ENCODE measurements at places on chromosomes 6 and 20.

DNA sequence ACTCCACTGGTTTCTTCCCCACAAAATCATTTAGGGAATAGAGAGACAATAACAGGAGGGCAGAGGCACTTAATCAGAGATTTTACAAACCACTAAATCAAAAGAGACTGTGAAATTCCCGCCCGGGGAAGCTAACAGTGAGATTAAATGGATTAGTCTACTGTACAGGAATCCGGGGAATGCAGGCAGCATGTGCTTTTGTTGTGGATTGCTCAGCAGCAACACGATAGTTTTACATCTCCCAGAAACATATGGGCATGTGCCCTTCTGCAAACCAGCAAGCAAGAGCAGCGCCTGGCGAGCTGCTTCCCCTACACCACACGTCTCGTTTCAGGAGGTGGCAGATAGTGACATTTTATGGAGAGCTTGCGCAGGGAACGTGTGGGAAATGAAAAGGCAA, 382.3 kb downstream of the CD83 start:
- no peaks in the 10 kb centered on the region for H3K4me1 ChIP-seq
- no peak for DNase-seq
- H3K27me3 ChIP-seq, result peaks cover 9% of the 10 kb centered on the region
- peaks cover 12% of the 10 kb centered on the region for H3K36me3 ChIP-seq

- peaks cover 83% of the 10 kb centered on the region for H3K4me1 ChIP-seq
- no peaks in the 10 kb centered on the region for H3K36me3 ChIP-seq
- H3K27me3 ChIP-seq, result peaks cover 6% of the 10 kb centered on the region
- H3K27ac ChIP-seq, result no peak overlapping the region
- no peak overlapping the region for H3K4me3 ChIP-seq
Observed at GRCh38 chr6:79071547-79071946, 6.5 kb downstream of the PHIP start.

DNA sequence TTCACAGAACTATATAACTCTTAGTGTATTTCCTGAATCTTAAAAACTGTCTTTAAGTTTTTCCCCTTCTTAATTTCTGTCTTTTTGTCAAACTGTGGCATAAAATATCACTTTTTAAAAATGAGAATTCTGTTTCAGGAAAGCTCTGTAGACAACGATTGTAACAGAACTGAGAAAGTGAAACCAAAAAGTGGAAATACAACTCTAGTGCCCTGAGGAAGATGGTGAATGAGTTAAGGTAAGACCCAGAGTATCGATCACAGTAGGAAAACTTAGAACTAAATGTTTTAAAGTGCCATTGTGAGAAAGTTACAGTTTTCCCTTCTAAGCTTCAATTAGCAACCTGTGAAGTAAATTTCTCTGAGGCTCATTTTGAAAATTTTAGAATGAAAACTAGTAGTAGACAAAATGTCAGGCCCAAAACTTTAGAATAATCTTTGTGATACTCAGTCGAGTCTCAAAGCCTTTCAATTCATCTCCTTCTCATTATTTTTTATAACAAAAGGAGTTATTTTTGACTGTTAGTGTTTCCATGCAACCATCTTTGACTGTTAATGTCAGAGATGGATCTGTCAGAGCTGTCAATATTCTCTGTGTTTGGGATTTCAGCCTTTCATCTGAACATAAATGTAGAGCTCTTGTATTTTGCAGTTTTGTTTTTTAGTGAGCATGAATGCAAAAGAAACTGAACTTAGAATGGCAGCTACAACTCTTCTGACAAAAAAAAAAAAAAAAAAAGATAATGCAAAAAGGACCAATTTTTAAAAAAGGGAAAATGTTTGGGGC, 19.0 kb upstream of the TRDN start:
- DNase-seq, result no peak
- H3K36me3 ChIP-seq, result no peaks in the 10 kb centered on the region
- H3K4me3 ChIP-seq, result peak overlapping the region; percentile 80
- H3K27ac ChIP-seq, result peak overlapping the region; percentile 46

DNA sequence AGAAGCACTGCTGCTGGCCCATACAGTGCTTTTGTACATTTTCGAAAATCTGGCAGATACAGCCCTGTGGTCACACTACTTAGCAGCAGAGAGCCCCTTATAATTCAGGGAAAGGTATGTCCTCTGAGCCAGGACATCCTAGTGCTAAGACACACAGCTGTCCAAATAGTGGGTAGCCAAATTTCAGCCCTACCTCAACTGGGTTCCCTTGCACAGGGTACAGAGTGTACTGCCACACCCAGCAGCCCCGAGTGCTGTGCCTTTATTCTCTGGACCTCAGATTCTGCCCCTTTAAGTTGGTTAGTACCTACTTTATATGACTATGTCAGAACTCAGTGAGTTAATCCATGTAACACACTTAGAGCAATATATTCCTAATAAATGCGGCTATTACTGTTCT, 47.6 kb downstream of the PRPH2 start:
- no peak overlapping the region for H3K27ac ChIP-seq
- no peaks in the 10 kb centered on the region for H3K4me1 ChIP-seq
- H3K27me3 ChIP-seq, result peaks cover 2% of the 10 kb centered on the region
- DNase-seq, result no peak
- no peak overlapping the region for H3K4me3 ChIP-seq

DNA sequence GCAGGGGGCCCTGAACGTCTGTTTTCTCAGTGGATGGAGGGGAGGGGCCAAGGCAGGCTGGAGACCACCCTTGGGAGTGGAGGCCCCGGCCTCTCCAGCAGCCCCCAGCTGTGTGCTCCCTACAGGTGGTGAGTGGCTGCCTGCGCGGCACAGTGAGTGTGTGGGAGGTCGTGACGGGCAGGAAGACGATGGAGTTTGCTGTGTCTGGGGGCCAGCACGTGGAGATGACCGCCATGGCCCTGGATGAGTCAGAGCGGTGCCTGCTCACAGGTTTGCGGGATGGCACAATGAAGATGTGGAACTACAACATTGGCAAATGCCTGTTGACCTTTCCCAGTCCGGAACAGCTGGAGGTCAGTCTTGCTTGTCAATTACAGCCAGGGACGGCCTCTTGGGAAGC, 52.6 kb downstream of the EFCAB8 start:
- no peaks in the 10 kb centered on the region for H3K27me3 ChIP-seq
- peaks cover 6% of the 10 kb centered on the region for H3K36me3 ChIP-seq

DNA sequence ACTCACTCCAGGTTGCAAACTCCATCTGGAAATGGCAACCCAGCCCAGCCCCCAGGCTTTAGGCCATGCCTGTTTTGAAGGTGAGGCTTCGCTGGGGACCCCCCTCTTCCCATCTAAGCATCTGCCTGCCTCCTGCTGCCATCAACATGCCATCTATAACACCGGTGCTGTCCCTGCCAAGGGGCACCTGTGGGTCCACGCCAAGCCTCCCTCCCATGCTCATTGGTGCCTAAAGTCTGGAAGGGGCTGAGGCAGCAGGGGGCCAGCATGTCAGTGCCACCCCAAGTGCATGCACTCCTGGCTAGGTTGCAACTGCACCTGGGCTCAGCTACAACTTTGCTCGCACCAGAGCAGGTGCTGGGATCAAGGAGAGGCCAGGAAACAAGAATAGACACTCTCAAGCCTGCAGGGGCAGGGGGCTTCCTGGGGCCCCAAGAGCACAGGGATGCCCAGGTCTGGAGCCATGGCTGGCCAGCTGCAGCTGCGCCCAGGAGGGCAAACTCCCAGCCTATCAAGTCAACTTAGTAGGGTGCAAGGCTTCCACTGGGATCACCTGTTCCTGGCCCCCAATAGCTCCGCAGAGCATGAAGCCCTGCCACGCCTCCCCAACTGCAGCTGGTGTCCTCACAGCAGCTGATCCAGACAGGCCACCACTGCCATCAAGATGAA, 151.3 kb upstream of the HSF2 start:
- no peaks in the 10 kb centered on the region for H3K4me1 ChIP-seq
- no peak for DNase-seq

DNA sequence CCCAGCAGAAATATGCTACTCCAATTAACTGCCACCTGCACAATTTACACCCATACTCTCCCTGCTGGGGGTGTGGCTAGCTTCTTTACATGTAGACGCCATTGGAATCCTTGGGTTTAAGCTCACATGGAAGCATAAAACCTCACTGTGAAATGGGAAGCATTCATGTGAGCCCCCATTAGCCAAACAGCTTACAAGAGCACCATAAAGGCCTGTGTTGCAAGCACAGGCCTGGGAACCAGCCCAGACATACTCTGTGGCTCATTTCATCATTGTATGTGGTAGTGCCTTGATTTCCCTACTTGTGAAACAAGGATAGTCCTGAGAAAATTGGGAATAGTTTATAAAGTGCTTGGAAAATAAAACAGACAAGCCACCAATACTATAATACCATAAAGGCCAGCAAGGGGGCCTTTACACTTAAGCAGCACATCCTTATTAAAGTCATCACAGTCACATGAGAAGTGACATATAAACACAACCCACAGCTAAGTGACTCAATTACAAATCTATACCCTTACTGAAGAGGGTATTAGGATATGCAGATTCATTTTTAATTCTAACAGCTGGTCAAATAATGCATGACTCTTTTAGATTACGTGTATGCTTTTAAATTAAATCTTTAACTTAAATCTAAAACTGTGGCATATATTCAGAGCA, 6.8 kb downstream of the ADNP start:
- no peak for DNase-seq
- H3K36me3 ChIP-seq, result no peaks in the 10 kb centered on the region
- H3K4me1 ChIP-seq, result peaks cover 96% of the 10 kb centered on the region
- H3K27me3 ChIP-seq, result peaks cover 9% of the 10 kb centered on the region
- H3K27ac ChIP-seq, result no peak overlapping the region
- no peak overlapping the region for H3K4me3 ChIP-seq

GRCh38 chr6:5894357-5894756, 112.4 kb downstream of the NRN1 start:
- H3K27me3 ChIP-seq, result no peaks in the 10 kb centered on the region
- H3K27ac ChIP-seq, result no peak overlapping the region
- H3K4me3 ChIP-seq, result no peak overlapping the region
- no peaks in the 10 kb centered on the region for H3K36me3 ChIP-seq
- no peak for DNase-seq
- peaks cover 5% of the 10 kb centered on the region for H3K4me1 ChIP-seq

- H3K4me1 ChIP-seq, result no peaks in the 10 kb centered on the region
- H3K27me3 ChIP-seq, result no peaks in the 10 kb centered on the region
- H3K27ac ChIP-seq, result no peak overlapping the region
- no peak overlapping the region for H3K4me3 ChIP-seq
- DNase-seq, result no peak
- no peaks in the 10 kb centered on the region for H3K36me3 ChIP-seq
Observed at GRCh38 chr6:91267246-91267645, 680.4 kb upstream of the MAP3K7 start.

Measured in immature natural killer cell (primary cell).